Stimulated activated CD4-positive, alpha-beta T cell treated with anti-CD3 and anti-CD28 coated beads, Interleukin-2, amount 100 ng/mL, for 24 hours (primary cell): ENCODE measurements at places on chromosomes 11 and 22.

DNA sequence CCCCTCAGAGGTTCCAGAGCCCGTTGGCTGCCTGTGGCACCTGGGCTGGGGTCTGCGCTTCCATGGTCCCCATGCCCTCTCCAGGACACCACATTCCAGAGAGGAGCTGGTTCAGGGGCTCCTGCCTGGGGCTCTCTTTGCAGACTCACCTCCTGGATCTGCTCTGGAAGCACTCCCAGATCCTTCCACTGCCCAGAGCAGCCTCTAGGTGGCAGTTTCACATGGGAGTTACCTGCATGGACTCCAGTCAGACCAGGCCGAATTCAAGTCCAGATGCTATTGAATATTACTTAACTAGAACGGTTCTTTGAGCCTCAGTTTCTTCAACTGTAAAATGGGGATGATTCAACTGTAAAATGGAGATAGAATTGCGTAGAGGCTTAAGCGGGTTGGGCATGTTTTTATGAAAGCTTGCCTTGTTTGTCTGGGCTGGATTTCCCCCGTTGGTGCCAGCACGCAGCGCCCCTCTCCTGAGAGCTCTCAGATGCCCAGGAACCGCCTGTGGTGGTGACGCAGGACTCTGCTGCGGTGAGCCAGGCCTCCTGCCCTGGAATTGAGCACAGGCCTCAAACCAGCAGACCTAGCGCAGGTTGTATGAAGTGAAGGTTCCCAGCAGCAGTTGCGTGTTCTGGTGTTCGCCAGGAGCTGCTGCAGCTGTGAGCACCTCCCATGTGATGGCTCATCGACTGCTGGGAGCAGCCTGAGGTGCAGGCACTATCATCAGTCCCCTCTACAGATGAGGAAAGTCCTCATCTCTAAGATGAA is 44.2 kb downstream of the LMO1 start:
- no peak for DNase-seq

- DNase-seq, result no peak
Measured at GRCh38 chr11:70557742-70558485, 159.6 kb downstream of the CTTN start.

GRCh38 chr22:26606611-26607010 is 11.2 kb downstream of the CRYBB1 start:
- DNase-seq, result no peak

GRCh38 chr22:37998543-37998942 is 14.2 kb upstream of the SOX10 start:
- DNase-seq, result no peak

- no peak for DNase-seq
Measured at GRCh38 chr11:58963551-58964104, 24.3 kb downstream of the GLYATL1 start.

GRCh38 chr22:28791841-28792490 is 8.4 kb downstream of the XBP1 start:
- DNase-seq, result no peak

DNA sequence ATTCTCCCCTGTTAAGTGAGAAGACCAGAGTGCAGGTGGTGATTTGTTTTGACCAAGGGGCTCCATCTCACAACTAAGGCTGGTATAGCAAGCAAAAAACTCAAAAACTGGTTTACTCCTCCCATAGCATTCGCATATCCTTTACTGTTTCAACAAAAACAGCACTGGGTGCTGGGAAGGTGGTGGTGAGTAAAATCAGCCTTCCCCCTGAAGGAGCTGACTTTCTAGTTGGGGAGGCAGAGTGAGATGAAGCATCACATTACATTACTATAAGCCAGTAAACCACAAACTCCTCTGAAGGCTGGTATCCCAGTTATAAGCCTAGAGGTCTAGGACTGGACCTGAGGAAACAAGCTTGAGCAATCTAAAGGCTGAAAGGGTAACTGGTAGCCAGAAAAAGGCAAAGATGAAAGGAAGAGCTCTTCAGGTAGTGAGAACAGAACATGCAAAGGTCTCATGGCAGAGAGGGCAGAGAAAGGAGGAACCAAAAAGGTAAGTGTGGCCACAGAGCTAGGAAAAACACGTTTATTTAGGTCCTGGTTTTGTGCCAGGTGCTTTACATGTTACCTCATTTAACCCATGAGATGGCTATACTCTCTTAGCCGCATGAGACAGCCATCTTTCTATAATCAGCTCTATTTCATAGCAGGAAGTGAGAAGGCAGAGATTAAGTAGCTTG is 22.3 kb downstream of the TMEM123 start:
- no peak for DNase-seq

- DNase-seq, result no peak
Measured at GRCh38 chr22:47198801-47199251, 436.4 kb downstream of the TBC1D22A start.

DNA sequence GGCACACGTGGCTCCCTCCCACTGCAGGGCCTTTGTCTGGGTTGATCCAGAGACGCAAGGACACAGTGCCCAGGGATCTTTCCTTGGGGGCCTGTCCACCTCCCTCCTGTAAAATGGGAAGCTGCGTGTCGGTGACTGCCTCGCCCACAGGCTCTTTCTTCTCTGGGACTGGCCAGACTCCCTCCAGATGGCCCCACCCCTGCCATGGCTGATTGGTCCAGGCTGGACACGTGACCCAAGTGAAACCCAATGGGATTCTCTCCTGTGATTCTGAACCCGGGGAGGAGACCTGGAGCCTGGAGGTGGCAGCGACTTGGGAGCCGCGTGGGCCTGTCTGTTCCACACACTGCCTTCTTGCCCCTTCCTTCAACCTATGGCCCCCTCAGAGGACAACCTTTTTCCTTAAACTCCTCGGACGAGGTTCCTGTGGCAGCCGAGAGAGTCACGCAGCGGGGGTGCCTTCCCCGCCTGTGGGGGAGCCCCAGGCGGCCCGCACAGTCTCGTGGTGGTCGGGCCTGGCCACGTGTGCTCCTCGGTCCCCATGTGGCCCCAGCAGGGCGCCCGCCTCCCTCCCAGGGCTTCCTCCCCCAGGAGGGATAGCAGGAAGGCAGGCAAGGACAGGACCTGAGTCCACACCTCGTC is 12.4 kb upstream of the MPPED1 start:
- DNase-seq, result no peak

- DNase-seq, result no peak
Measured at GRCh38 chr22:45204819-45205218, 35.9 kb downstream of the KIAA0930 start.

GRCh38 chr11:94171693-94172440 is 43.2 kb downstream of the PANX1 start:
- DNase-seq, result peak; percentile 55

- DNase-seq, result peak; percentile 77
Measured at GRCh38 chr11:111429066-111429506, 50.0 kb upstream of the POU2AF1 start.
